ENCODE measurements at places on chromosomes 7 and 10.

GRCh38 chr10:58704226-58704625 is 191.6 kb downstream of the BICC1 start:
- DNase-seq = no peak

- no peak for DNase-seq
These were observed 137.9 kb upstream of the LYZL1 start for GRCh38 chr10:29151005-29151404.

GRCh38 chr10:94545391-94546048 is at the start of gene HELLS:
Gene HELLS, plus strand, starts transcription at chr10:94545788. Its CDS starts 134 bp downstream, at chr10:94545922.
- DNase-seq = peak; percentile 96

- peak; percentile 14 for DNase-seq
These were observed 56.0 kb downstream of the CCDC7 start for GRCh38 chr10:32501906-32502305.

- no peak for DNase-seq
These were observed 23.5 kb upstream of the GPR146 start for GRCh38 chr7:1020849-1021251.

GRCh38 chr7:35707422-35707821 is 12.5 kb upstream of the HERPUD2 start:
- peak; percentile 69 for DNase-seq

- no peak for DNase-seq
These were observed 372.5 kb upstream of the MKI67 start for GRCh38 chr10:128498746-128499145.
